ENCODE measurements at places on chromosomes 2 and 18.

DNA sequence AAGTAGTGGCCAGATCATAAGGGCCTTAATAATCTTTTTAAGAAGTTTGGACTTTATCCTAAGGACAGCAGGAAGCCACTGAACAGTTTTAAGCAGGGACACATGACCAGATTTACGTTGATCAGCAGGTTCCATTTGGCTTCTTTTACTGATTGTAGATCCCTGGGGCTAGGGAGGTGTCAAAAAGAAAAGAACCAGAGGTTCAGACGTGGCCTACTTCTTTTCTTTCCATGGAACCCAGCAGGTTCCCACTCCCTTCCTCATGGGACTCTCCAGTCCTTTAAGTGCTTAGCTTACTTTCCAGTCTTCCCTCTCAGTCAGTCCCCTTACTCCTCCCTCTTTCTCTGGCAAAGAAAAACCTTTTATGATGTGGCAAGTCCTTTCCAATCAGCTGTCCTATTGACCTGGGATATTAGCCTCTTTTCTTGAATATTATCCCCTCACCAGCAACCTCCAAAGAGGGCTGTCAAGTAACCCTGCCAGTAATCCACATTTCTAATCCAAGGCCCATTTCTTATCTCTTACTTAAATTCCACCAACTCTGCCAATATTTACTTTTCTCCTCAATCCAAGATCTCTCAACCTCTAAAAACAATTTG lies 33.5 kb downstream of the NHEJ1 start:
- DNase-seq: no peak

DNA sequence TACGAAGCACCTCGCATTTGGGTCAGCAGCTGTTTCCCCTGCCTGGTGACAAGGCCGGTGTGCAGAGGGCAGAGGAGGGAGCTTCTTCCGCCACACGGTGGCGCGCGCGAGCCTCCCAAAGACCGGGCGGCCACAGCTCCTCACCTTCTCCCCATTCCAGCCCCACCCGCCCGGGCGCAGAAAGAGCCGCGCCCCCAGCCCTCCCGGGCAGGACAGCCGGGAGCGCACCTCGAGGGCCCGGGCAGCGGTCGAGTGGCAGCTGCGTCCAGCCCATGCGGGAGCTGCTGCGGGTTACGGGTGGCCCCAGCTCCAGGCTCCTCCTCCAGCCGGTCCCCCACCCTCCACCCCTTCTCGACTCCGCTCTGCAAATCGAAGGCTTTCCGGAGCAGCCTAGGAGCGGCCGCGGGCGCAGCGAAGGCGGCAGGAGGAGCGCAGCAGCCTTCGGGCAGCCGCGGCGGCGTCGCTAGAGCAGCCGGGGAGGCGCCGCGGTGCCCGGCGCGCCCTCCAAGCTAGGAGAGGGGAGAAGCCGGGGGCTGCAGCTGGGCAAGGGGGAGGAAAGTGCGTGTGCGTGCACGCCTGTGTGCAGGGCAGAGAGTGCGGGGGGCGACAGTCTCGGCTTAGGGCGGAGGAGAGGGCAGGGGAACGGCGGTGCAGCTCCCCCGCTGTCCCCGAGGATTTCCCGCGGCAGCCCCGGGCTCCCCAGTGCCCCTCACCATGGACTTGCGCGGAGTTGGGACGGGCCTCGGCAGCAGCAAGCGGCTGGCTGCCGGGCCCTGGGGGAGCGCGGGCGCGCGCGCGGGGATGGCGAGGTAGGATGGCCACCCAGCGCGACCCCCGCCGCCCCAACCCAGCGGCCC lies at the start of gene CCDC85A:
Gene CCDC85A (plus strand): TSS at position 348 of the 857 bp plus-strand sequence. CDS start 635 bp downstream, outside the sequence.
- DNase-seq: peak; percentile 30

DNA sequence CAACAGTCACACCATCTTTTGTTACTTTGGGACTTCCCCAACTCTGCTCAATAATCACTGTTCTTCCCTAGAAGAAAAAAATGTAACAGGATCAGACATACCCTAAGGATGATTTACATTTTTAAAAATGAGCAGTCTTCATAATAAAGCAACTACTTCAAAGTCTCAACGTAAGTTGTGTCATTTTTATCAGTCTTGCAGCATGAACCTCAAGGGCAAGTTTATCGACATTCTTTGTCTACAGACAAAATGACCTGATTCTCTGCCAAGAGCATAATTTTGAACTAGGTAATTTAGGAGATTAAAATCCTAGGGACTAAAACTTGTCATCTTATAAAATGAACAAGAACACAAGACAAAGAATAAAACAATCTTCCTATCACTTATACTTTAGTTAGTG lies 2.3 kb downstream of the HSPD1 start:
- no peak for DNase-seq

GRCh38 chr2:47039489-47039870 lies 115.6 kb downstream of the STPG4 start:
- DNase-seq: no peak

- DNase-seq: no peak
Observed at GRCh38 chr2:95053543-95053942, 28.0 kb downstream of the MAL start.

GRCh38 chr2:218984239-218985020 lies 554 bp downstream of the FEV start:
- no peak for DNase-seq

GRCh38 chr2:37326285-37326684 lies 1.7 kb upstream of the PRKD3 start:
- no peak for DNase-seq

DNA sequence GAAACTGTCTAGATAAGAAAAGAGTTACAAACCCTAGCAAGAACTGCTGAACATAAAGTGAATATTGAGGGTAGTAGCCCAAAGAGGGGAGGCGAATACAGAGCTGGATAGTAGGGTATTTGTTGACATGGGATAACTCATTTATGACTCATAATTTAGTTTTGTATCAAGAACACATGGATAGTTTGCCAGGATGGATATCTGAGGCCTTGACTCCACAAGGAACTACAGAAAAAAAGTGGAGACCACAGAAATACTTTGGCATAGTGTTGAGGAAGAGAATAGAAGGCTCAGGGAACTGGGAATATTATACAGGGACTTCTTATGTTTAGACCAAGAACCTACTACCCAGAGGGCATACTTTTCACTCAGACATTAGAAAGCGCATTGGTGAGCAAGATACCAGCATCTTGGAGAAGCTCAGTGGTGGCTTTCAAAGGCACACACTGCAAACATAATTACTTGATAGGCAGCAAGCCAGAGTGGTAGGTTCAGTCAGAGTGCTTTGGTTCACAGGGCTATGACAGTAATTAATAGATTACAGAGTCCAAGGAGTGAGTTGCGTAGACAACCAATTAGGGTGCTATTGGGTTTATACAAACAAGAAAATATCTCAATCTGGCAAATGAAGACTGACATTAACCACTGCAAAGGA lies 51.9 kb upstream of the ZBTB7C start:
- DNase-seq: no peak

- no peak for DNase-seq
Observed at GRCh38 chr2:162928356-162928755, 89.8 kb upstream of the KCNH7 start.

DNA sequence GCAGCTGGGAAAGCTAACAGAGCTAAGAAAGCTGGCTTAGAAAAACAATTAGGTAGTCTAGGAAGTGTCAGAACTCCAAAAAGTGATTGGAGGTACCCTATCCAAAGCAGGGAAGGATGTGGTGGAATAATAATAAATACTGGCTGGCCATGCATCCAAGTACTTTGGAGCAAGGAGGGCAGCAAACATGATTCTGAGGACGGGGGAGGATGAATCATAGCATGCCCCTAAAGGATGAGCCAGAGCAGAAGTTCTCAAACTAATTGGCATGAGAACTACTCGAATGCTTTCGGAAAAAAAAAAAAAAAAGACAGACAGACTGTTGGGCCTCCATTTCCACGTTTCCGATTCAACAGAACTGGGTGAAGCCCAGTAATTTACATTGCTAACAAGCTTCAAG lies 2.4 kb downstream of the CWC22 start:
- DNase-seq: no peak

- DNase-seq: no peak
Observed at GRCh38 chr2:237863689-237864443, 4.4 kb downstream of the RAMP1 start.

GRCh38 chr2:8285081-8285480 lies 396.8 kb upstream of the ID2 start:
- no peak for DNase-seq

DNA sequence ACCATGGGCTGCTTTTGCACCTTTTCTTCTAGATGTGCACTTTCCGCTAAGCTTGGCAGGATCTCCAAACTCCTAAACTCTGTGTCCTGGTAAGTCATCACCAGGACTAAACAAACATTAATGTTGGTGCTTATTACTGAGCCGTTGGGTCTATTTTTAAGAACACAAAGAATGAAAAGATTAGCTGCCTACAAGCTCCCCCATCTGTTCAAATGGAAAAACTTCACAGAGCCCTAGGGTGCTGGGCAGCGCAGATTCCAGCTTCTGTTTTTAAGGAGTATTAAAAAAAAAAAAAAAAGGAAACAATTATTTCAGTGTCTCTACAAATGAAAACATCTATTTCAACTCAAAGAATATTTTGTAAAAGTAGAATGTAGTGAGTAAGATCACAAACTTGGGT lies 97.8 kb upstream of the AQP4 start:
- no peak for DNase-seq

DNA sequence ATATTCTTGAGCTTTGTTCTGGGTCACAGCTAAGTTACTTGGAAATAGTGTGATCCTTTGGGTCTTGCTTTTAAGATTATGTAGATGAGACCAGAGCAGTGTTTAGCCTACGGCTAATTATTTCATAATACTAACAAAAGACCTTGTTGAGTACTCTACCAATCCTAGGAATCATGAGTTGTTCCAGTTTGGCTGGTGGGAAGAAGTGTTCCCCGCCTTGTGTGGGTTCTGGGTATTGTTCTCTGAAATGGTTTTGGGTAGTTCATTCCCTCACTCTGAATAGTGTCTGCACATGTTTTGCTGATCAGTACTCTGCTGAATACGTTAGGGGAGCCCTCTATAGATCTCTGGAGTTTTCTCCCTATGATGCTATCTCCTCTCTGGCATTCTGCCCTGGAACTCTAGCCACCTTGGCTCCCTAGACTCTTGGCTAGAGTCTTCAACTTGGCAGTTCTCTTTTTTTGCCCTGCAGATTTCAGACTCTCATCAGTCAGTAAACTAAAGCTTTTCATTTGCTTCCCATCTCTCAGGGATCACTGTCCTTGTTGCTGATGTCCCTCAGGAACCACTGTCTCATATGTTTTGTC lies 48.4 kb downstream of the NEMP2 start:
- no peak for DNase-seq

GRCh38 chr2:387980-388421 lies 100.1 kb upstream of the ALKAL2 start:
- DNase-seq: no peak

- DNase-seq: no peak
Observed at GRCh38 chr2:160224060-160224459, 24.0 kb upstream of the ITGB6 start.

DNA sequence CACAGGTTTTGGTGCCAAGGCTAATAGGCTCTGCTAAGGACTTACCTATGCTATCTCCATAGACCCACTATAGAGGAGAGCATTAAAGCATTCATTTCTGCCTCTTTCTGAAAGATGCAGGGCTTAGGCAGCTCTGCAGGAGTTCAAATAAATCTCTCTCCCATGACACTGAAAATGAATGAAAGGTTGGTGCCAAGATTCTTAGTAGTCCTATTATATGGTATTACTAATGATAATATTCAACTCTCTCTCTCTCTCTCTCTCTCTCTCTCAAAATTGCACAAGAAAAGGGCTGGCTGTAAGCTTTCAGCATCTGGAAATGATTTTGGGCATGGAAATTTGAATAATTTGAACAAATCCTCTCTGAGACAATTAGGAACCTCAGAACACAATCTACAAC lies 433.7 kb downstream of the MBD2 start:
- no peak for DNase-seq

Data from stimulated activated CD4-positive, alpha-beta T cell treated with anti-CD3 and anti-CD28 coated beads, Interleukin-4, amount 100 ng/mL, for 4 hours (primary cell).